ENCODE measurements at places on chromosomes 4 and X.

DNA sequence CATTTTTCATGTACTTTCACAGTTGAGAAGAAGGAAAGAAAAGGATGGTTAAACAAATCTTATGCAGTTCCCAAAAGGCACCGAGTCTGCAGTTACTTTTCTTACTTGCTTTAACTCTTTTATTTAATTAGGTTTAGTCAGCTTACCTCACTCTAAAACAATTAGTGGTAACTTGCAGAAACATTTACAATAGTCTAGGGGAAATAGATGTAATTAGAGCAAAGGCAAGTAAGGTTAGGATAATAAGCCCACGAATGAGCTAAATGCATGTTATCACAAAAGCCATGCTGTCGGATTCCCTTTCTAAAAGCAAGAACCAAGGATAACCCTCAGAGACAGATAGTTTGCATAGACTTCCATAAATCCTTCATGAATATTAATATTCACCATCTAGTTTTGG, 82.0 kb upstream of the VCX2 start:
- DNase-seq: no peak

DNA sequence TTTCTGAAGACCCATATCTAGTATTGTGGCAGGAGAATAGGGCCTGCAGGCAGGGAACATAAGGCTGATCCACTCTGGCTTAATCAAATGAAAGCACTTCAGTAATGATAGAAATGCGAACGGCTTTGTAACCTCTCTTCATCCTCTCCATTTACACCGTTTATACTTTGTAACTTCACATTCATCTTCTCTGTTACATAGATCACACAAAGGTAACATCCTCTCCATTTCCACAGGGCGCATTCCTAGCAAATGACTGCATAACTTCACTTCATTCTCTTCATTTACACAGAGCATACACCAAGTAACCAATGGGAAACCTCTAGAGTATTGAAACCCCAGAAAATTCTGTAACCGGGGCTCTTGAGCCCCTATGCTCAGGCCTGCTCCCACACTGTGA, 65.5 kb upstream of the SLC34A2 start:
- DNase-seq: no peak

- no peak for DNase-seq
Observed at GRCh38 chr4:26822546-26822945, 38.1 kb upstream of the STIM2 start.

- no peak for DNase-seq
Observed at GRCh38 chr4:25913056-25913850, 767 bp upstream of the SMIM20 start.

DNA sequence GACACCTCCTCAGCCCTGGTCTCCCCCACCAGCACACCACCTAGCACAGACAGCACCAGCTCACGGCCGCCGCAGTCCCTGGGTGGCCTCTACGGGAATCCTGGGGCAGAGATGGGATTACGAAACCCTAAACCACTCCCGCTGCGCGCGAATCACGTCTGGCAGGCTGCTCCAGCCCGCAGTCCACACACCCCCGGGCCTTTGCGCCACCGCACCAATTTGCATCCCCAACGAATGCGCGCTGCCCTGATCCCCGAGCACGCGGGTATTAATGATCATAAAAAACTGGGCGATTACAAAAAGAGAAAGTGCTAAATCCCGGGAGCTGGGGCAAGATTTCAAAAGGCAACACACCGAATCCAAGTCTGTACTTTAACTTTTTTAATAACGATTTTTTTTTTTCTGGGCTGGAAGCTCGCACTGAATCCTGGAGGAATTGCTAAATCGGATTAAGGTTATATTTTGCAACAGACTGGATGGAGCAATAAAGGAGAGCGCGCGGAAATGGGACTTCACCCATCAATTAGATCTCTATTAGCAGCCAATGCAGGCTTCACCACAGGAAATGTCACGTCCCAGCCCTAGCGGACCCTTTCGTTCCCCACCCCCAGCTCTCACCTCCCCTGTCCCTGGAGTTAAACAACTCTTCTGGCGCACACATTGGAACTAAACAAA, 69.8 kb upstream of the TMEM33 start:
- DNase-seq: no peak

GRCh38 chrX:17413228-17413627, 38.2 kb downstream of the NHS start:
- DNase-seq: no peak

DNA sequence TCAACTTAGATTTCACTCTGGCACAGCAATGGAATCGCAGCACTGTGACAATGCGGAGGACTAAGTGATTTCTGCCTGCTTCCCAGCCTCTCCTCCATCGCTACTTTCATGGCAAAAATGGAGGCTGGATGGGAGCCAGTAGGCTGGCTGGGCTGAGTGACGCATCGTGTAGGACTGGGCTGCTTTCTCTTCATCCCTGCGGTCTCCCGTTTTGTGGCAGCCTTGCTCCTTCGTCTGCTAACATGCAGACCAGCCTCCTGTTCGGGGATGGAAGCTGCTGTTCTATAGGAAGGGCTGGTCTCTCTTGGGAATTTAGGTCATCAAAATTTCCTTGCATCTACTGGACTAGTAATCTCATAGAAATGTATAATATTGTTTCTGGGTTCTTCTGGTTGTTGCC, 15.8 kb upstream of the RGS12 start:
- DNase-seq: no peak

- no peak for DNase-seq
Observed at GRCh38 chr4:125013891-125014290, 300.9 kb upstream of the FAT4 start.

All from omental fat pad (tissue), 4 donors.